ENCODE measurements at places on chromosomes 2 and 18.

- DNase-seq: no peak
Measured at GRCh38 chr2:8993902-8994278, 9.6 kb downstream of the MBOAT2 start.

GRCh38 chr2:176725873-176726645 lies 456.8 kb downstream of the MTX2 start:
- DNase-seq: no peak

DNA sequence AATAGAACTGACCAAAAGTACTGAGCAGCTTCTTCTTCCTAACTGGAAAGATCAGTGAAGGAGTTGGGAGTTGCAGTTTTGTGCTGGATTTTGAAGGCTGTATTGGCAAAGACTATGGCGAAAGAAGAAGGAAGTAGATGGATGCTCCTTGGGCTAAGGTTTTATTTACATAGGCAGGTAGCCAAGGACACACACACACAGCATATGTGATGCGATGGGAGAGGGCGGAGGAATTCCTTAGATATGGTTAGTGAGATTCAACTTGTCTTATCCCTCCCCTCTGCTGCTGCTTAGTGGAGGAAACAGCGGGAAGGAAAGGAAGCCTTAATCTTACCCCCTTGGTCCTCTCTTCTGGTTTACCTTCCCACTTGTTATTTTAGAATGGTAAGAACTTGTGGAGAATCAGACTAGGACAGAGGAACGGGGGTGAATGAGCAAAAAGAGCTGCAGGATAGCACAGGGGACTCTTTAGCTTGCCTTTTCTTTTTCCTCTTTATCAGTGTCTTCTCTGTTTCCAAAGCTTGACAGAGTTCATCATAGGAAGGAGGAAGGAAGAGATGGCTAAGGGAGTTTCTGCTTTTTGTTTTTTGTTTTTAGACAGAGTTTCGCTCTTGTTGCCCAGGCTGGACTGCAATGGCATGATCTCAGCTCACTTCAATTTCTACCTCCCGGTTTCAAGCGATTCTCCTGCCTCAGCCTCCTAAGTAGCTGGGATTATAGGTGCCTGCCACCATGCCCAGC lies 87.9 kb downstream of the OSBPL6 start:
- peak; percentile 63 for DNase-seq

GRCh38 chr18:27780061-27780745 lies 396.7 kb downstream of the CDH2 start:
- DNase-seq: peak; percentile 16

- DNase-seq: no peak
Measured at GRCh38 chr2:8927510-8928455, 75.7 kb downstream of the MBOAT2 start.

DNA sequence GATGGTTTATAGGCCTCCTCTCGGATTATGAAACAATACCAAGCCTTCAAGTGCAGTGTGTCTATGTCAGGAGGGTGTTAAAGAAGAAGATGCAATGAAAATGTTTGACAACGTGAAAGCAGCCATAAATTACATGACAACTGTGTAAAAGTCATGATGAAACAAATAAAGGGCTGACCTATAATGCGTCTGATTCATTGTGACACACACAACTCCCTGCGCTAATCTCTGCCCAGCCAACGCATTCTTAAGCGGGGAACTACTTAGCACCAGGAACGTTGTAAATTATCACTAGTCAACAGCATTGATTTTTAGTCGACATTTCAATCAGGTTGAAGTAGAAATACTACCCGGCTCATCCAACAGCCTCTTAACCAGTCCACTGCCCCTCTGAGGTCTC lies 26.8 kb downstream of the BCL11A start:
- no peak for DNase-seq

GRCh38 chr2:239040152-239040761 lies 192.4 kb downstream of the TWIST2 start:
- no peak for DNase-seq

DNA sequence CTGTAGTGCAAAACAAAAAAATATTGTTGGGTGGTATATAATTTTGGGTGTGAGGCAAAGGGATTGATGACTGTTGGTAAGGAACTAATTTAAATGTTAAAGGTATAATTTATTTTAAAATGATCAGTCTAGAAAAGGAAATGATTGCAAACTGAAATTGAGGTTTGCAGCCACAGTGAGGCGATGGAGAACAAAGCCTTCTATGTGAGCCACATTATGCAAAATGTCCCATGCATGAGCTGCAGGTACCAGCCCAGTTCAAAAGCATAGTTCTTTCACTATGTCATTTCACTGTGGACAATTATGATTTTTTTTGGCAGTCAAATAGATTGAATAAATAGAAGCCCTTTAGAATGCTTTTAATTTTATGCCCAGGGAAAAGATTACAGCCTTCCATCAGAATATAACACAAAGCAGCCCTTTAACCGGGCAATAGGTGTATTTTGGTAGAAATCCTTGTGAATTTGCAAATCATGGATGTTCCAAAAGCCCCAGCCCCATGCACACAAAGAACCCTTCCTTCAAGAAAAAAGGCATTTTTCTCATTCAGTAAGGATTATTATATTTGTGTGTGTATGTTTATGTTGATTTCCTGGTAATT lies 1.7 kb downstream of the MAP2 start:
- DNase-seq: peak; percentile 50

- DNase-seq: no peak
Measured at GRCh38 chr2:137930146-137930545, 34.1 kb upstream of the HNMT start.

GRCh38 chr2:232761301-232761907 lies 15.0 kb downstream of the KCNJ13 start:
- peak; percentile 46 for DNase-seq

DNA sequence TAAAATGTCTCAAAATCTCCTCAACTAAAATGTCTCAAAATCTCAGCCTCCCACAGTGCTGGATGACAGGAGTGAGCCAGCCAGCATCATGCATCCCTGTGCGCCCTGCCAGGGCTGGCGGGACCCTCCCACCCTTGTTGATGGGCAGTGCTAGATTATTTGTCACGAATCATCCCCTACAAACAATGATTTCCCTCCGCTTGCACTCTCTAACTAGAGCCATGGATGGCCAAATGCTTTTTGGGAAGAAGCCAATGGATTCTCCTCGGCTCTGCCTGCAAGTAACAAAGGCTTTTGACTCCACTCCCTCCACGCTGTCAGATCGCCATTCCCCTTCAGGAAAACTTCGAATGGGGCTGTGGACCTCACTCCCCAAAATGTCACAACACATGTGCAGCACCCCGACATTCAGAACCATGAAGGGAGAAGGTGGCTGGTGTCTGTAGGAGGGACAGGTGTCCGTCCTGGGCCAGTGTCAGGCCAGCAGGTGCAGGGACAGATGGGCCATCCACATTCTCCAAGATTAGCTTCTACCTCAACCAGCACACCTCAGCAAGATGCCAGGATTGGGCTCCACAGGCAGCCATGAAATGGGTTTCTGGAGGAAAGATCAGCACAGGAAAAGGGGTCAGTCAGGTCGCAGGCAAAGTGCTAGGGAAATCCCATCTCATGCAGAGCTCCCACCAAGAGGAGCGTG lies 11.5 kb downstream of the AMER3 start:
- DNase-seq: no peak

GRCh38 chr2:15189216-15189615 lies 371.9 kb downstream of the NBAS start:
- DNase-seq: peak; percentile 2

GRCh38 chr2:118374974-118375755 lies 286.9 kb downstream of the INSIG2 start:
- peak; percentile 30 for DNase-seq

DNA sequence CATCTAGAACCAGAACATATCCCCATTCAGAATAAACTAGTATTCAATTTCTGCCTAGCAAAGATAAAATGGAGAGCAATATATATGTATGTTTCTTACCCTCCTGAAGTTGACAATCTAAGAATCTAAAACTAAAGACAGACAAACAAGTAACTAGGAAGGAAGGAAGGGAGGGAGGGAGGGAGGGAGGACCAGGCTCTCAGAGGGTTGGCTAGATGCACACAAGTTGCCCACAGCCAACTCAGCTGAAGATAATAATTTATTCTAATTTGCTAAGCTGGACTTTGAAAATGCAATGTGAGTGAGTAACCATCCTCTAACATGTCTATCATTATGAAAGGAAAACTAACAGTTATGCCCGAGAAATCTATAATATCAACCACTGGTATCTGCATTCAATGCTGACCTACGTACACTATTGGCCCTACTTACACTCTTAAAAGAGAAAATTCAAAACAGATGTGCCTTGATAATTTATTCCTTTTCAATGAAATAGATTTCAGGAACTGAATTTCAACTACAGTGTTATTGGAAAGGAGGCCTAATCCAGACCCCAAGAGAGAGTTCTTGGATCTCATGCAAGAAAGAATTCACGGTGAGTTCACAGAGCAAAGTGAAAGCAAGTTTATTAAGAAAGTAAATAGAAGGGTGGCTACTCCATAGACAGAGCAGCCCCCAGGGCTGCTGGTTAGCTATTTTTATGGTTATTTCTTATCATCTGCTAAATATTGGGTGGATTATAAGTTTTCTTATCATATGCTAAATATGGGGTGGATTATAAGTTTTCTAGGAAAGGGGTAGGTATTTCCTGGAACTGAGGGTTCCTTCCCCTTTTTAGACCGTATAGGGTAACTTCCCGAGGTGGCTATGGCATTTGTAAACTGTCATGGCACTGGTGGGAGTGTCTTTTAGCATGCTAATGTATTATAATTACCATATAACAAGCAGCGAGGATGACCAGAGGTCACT lies 288.5 kb upstream of the SLC39A10 start:
- DNase-seq: no peak
